Stimulated activated CD4-positive, alpha-beta T cell treated with anti-CD3 and anti-CD28 coated beads, TNF-alpha, amount 100 ng/mL, for 24 hours (primary cell): ENCODE measurements at places on chromosomes 2 and 18.

GRCh38 chr2:127270663-127271062, 23.3 kb downstream of the ERCC3 start:
- DNase-seq: no peak

GRCh38 chr2:37582481-37583220, 88.8 kb downstream of the CDC42EP3 start:
- DNase-seq: no peak

DNA sequence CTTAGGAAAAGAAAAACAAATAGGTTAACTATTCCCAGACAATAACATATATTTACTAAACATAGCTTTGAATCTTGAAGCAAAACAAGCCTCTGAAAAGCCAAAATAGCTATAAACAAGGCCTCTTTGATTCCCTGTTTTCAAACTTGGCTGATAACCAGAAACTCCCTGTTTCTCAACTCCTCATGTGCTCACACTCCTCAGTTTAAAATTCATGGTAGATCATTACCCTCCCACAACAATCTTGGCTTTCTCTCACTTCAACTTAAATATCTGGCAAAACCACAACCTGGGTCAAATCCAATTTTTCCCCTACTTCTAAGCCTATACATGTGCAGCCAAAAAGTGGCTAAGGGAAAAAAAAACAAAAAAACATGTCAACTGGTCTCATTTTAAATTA, 15.6 kb downstream of the SUCLG1 start:
- DNase-seq: no peak

- no peak for DNase-seq
These were observed 249.5 kb upstream of the TANK start for GRCh38 chr2:160910681-160911080.

DNA sequence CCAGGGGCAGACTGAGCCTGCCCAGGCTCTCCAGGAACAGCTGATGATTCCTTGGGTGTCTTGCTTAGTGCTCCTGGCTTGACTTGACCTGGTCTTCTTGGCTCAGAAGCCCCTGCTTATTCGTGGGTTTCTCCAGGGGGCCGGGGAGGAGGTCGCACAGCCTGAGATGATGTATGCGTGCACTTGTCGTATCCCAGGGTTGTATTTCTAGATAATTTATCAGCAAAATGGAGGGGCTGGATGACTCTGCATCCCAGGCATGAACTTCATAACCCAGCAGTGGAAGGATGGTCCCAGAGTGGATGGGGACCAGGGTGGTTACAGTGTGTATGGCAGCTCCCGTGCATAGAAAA, 25.2 kb downstream of the IMPA2 start:
- DNase-seq: no peak

- no peak for DNase-seq
These were observed 92.8 kb downstream of the ASAP2 start for GRCh38 chr2:9299161-9300100.

GRCh38 chr2:101625387-101625786, 72.1 kb upstream of the MAP4K4 start:
- no peak for DNase-seq

DNA sequence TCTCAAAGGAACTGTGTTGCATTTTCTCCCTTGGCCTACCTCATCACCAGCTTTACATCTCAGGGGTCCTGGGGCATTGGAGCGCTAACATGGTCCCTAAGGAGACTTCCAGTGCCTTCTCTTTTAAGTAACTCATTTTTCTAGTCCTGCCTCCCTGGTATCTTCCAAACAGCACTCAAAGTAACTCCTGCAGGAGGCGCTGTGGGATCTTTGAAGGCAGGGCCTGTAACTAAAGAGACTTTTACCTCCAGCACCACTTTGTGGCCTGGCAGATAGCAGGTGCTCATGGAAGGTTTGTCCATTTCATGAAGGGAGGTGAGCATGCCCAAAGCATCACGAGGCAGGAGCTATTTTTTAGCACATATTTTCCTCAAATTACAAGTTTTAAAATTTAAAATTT, 411.0 kb upstream of the GYPC start:
- DNase-seq: peak; percentile 44

GRCh38 chr2:72893594-72894319, 6.5 kb downstream of the SPR start:
- DNase-seq: no peak

GRCh38 chr18:32958746-32959145, 185.9 kb upstream of the KLHL14 start:
- DNase-seq: no peak

GRCh38 chr2:213098612-213099011, 52.8 kb downstream of the IKZF2 start:
- DNase-seq: no peak

DNA sequence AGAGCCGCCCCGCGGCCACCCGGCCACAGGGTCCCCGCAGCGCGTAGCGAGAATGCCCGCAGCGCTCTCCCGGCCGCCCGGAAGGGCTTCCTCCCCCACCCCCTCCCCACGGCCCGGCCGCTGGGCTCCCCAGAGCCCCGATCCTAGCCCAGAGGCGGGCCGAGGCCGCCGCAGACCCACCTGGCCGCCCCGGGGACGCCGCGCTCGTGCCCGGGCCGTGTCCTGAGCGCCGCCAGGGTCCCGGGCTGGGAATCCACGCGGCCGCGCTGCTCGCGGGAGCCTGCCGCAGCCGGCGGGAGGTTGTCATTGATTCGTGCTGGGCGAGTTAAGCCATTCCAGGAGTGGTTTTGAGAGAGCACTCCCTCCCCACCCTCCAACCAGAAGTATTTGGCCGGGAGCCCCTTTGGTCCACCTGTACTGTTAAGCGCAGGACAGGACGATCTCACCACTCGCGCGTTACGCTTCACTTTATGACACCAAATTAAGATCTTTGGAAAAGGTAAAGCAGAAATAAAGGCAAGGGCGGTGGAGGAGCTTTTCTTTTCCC, 206.4 kb upstream of the SMAD2 start:
- DNase-seq: no peak

DNA sequence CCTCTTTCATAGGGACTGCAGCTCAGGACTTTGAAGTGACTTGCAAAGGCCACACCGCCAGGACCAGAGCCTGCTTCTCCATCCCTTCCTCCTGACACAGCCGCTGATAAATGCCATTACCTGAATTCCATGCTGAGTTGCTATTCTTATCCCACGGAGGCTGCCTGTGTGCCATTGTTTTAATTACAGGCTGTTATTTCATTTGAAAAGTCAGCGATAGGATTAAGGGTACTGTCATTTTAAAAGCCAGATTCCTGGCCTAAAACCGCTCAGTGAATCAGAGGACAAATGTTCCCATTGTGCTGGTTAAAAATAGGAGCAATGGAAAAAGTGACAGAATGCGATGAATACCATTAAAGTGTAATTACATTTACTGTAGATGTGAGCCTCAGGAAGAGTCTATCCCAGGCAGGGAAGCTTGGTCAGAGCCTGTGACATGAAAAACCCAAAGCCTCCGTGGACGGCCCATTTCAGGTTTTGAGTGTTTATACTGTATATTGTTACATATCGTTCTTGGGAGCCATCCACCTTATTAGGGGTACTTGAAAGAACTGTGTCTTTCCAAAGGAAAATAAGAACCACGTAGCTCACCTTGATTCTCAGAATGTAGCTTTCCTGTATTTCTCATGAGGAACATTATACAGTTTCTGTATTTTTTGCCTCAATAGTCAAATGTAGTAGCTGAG, 41.3 kb downstream of the PDCL3 start:
- DNase-seq: no peak

DNA sequence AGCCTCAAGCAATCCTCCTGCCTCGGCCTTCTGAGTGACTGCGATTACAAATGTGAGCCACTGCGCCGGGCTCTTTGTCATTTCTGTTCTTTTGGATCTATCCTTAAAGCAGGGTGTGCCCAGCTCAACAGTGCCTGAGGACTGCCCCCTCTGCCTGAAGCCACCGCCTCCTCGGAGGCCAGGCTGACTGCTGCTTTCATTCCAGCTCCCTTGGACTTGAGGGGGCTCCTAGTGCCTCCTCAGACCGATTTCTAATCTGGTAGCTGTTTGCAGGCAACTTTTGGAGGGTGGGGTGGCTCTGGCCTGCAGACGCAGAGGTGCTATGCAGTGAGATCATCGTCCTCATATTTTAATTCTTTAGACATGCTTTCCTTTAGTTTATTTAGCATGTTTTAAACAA, 35.9 kb upstream of the KLF11 start:
- no peak for DNase-seq

- no peak for DNase-seq
These were observed 380.4 kb upstream of the POU3F3 start for GRCh38 chr2:104473546-104473945.

DNA sequence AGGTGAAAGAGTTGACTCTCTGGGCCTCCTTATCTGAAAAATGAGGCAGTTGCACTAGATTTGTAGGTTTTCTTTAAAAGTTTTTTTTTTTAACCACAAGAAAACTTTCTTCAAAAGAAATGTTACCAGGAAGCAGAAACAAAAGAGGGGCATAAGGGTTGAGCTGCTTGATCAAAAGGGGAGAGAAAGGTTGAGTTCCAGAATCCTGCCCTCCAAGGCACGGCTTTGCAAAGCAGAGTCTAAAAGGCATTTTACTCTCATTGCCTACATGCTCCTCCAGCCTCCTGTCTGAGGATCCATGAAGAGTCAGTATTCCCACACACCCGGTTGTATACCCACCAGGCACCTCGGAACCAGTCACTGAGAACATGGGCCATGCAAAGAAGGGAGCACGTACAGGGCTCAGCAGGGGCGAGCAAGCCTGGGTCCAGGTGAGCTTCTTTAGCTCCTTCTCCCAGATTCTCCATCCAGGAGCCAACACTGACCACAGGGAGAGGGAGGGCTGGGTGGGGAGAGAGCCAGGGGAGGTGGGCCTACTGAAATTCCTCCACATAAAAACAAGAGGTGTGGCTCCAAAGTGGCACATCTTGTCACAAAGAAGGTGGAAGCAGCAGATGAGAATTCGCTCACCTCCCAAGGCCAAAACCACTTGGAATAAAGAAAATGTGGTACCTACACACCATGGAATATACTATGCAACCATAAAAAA, 116.0 kb upstream of the EPC2 start:
- DNase-seq: no peak

GRCh38 chr2:158232476-158232875, 130.8 kb downstream of the UPP2 start:
- no peak for DNase-seq

DNA sequence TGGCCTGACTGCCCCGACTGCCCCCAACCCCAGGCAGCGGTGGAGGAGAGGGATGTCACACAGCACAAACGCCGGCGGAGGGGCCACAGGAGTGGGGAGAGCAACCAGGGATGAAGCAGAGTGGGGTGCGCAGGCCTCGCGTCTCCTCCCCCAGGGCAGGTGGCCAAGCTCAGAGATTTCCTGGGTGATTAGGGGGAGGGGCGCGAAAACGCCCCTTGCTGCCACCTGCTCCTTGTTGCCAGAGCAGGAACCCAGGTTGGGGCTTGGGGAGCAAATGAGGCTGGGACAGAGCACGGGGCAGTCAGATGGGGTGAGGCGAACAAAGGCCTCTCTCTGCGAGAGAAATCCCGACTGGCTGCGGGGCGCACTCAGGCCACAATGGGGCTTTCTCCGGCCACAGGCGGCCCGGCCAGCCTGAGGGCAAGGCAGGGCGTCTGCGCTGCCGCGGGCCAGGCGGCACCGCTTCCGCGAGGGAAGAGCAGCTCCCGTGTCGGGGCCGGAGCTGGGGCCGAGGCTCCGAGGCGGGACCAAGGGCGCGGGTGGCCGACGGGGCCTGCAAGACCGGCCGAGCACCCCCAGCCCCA, 11.5 kb downstream of the TEX44 start:
- no peak for DNase-seq

DNA sequence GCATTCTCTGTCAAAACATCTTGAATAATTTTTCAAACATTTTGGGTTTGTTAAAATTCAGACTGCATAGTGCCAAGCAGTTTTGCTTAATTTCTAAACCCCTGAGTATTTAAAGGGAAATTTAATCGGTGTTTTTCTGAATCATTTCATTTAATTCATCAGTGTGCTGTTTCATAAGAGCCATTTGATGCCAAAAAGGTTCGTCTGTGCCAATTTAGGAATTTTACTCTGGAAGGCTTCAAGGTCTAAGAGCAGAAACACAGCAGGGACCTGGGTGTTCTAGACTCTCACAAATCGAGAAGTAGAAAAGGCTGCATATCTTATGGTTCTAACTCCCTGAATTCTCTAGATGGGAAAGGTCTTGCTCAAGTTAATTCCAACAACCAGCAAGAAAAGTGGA, 311.9 kb upstream of the NT5C1B start:
- no peak for DNase-seq

DNA sequence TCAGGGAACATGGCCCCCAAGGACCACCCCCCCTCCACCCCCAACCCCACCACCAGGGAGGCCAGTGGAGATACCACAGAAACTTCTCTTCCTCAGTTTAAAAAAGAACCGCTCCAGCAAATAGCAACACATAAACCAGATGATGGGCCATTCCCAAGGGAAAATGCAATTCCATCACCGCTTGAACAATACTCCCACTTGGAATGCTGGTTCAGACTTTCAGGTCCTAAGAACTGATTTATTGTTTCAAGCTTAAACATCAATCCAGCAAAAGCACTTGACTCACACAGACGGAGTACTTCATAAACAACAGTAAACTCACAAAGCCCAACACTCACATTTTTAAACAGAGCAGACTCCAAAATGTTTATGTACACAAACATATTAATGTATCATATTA, 6.9 kb downstream of the HDAC4 start:
- no peak for DNase-seq

- no peak for DNase-seq
These were observed 69.0 kb downstream of the ANKRD44 start for GRCh38 chr2:197241596-197241995.

- no peak for DNase-seq
These were observed 41.7 kb downstream of the AKAIN1 start for GRCh38 chr18:5155218-5155906.

GRCh38 chr2:16270441-16270840, 330.1 kb downstream of the MYCN start:
- no peak for DNase-seq

- DNase-seq: no peak
These were observed 133.5 kb downstream of the TMEM182 start for GRCh38 chr2:102895376-102895775.

- no peak for DNase-seq
These were observed 284.1 kb downstream of the SLC4A3 start for GRCh38 chr2:219911541-219911940.

GRCh38 chr18:23283916-23284430, 148.7 kb downstream of the CABLES1 start:
- DNase-seq: no peak

GRCh38 chr2:64938607-64939285, 50.5 kb upstream of the SLC1A4 start:
- DNase-seq: no peak
